T-cell (primary cell): ENCODE measurements at places on chromosomes 7 and 10.

DNA sequence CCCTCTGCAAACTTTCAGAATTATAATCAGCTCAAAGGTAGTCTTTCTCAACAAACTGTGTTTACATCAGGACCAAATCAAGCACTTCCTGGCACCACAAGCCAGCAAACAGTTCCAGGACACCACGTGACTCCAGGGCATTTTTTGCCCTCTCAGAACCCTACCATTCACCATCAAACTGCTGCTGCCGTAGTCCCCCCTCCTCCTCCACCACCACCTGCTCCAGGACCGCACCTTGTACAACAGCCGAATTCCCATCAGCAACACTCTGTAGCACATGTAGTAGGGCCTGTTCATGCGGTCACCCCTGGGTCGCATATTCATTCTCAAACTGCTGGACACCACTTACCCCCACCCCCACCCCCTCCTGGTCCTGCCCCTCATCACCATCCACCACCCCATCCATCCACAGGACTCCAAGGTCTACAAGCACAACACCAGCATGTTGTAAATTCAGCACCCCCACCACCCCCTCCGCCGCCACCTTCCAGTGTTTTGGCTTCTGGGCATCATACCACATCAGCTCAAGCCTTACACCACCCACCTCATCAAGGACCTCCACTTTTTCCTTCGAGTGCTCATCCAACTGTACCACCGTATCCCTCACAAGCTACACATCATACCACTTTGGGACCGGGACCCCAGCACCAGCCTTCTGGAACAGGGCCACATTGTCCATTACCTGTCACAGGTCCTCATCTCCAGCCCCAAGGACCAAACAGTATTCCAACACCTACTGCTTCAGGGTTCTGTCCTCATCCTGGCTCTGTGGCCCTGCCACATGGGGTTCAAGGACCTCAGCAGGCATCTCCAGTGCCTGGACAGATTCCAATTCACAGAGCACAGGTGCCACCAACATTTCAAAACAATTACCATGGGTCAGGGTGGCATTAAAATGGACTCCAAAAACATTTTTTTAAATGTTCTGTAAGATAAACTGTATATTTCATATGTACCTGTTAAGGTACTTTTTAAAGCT, 98.7 kb downstream of the KMT2E start:
- DNase-seq, result no peak

- no peak for DNase-seq
Observed at GRCh38 chr7:137243741-137244140, 99.8 kb downstream of the PTN start.

DNA sequence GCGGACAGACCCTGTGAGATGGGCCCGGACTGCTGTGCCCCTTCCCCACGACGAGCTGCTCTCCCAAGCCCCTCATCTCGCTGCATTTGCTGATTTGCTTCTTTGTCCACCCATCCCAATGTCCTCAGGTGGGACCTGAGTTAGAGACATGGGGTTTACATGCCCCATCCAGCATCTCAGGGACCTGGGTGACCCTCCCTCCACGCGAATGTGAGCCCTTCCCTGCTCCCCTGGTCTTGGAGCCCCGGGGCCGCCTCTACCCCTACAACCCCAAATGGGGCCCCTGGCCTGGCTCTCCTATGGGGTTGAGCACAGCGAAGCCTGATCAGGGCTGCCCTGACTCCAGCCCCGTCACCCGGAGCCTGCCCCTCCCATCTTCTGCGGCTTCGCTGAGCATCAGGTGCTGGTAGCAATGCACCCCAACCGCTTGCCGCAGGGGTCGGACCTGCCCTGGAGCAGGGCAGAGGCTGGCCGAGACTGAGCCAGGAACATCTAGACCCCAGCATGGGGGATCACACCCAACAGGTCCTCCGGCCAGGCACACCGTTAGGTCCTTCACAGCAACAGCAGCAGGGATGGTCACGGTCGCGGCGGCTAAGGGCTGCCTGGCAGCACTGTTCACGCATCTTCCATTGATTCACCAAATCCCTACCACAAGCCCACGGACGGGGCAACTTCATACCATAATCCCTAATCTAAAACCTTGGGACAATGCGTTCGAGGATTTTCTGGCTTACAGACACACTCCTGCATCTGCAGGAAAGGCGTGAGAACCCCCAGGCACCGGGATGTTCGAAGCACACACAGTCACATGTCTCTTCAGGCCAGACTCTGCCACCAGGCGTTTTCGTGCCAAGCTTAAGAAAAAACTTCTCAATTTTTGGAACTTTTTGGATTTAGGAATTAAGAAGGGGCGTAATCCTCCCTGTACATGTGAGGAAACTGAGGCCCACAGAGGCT, 15.5 kb downstream of the WDR86 start:
- DNase-seq, result no peak

DNA sequence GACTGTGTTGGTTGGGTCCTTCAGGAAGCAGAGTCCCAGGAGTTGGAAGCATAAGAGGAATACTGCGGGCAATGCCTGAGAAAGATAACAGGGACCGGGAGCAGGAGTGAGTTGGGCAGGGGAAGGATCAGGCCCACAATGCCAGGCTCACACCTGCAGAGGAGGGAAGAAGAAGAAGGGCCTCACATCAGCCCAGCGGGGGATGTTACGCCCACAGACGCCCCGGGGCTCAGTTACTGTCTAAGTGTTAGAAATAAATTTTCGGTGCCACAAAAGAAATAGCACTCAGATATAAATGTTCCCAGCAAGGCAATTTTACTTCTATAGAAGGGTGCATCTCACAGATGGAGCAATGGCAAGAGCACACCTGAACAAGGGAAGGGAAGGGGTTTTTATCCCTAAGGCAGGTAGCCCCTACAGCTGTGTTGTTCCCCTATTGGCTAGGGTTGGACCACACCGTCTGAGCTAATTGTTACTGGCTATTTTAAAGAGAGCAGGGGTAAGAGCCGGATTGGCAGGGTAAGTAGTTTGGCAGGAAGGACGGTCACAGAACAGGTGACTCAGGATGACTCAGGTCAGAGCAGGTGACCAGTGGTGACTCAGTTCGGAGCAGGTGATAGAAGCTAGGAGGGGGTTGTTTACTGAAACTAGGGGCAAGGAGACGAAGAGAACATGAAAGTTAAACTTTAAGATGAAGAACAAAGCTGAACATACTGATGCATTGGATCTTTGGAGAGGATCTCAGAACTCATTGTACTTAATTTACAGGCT, at the start of gene NOS3:
NOS3 (plus strand) TSS at position 602 of the 771 bp plus-strand sequence. CDS start 2,787 bp downstream, outside the sequence.
- DNase-seq, result no peak

GRCh38 chr7:158789842-158790241, 39.5 kb downstream of the ESYT2 start:
- DNase-seq, result no peak
